Thymus (tissue), 14 donors: ENCODE measurements at places on chromosomes 7 and 10.

GRCh38 chr10:93548376-93549071 is 17.9 kb upstream of the FFAR4 start:
- no peak for DNase-seq

DNA sequence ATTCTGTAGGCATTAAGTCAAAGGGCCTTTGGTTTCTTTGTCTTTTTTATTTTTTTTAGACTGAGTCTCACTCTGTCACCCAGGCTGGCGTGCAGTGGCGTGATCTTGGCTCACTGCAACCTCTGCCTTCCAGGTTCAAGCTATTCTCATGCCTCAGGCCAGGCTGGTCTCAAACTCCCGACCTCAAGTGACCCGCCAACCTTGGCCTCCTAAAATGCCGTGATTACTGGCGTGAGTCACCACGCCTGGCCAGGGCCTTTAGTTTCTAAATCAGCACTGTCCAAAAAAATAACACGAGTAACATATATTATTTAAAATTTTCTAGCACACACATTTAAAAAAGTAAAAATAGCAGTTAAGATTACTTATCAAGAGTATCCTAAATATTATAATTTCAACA is 11.1 kb upstream of the ACSL5 start:
- no peak for DNase-seq

- DNase-seq, result no peak
Observed at GRCh38 chr10:94103801-94104221, 110.1 kb downstream of the PLCE1 start.

- no peak for DNase-seq
Observed at GRCh38 chr7:22582863-22583622, 83.1 kb upstream of the STEAP1B start.

GRCh38 chr7:12291870-12292269 is 80.8 kb downstream of the TMEM106B start:
- DNase-seq, result no peak

DNA sequence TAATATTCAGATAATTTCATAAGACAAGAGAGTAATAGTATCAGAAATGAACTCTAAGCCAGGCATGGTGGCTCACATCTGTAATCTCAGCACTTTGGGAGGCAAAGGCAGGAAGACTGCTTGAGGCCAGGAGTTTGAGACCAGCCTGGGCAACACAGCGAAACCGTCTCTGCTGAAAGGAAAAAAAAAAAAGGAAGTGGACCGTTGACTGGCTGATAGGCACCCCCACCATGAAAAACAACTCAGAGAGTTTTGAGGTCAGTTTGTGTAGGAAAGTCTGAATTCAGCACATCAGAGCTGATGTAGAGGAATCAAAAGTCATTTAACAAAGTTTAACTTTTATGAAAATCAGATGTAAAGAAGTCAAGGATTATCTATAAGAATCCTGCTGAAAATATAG is 63.2 kb upstream of the AMPH start:
- no peak for DNase-seq

DNA sequence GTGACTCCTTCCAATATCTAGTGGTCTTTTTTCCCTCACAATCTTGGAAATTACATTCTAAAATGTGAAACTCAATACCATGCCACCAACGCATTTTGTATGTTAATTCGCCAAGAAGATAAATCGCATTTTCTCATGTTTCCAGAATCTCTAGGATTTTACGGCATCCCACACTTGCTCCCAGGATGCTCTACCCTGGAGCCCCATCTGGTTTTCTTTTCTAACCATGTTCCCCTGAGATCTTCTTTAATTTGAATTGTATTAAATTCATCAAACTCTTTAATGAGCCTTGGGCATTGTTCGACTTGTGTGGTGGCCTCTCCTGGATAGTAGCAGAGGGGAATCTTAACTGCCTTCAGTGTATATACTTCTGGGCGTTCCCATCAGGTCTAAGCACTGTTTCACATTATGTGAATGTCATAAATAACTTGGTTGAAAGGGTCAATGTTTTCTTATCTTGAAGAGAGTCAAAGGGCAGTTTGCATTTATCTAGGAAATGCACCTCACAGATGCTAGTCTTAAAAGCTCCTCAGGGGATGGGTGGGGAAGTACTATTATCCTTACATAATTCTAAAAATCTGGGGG is 169.1 kb upstream of the MEOX2 start:
- DNase-seq, result no peak

DNA sequence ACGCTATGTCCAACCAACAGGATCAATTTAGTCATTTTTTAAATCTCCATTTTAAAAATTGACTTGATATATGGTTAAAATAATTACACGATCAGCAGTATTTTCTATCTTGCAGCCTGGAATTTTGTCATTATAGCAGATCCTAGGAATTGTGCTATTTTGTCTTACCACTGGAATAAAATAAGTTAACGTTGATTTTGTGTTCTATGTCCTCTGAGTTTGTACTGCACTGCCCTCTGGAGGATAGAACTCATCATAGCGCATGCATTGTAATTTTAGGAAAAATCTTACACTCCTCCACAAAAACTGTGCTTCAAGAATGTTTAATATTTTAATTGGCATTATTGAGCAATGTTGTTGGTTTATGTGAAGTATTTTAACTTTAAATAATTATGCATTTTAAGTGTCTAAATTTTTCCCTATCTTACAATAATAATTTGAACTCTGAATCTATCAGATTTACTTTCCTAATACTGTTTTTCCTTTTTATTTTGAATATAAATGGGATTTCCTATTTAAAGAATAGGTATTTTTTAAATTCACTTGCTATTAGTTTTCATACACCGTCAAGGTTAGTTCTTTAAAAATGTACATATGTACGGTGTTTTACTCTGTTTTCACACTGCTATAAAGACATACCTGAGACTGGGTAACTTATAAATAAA is 220.1 kb downstream of the PPP1R3A start:
- no peak for DNase-seq

GRCh38 chr7:108375668-108376067 is 80.6 kb downstream of the NRCAM start:
- no peak for DNase-seq

DNA sequence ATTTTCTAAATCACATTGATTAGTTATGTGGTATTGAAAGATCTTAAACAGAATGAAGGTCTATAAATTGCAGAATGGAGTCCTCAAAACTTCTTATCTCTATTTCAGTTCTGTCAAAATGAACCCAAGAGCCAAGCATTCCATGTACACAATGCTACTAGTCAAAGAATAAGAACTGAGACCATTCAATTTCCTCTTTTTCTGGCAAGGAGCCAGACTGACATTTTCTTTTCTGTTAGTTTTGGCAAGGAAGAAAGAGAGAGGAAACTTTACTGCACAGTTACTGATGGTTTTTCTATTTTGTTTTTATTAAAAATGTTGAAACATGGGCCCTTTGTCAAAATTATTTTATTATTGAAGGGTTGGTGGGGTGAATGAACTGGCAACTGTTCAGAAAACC is 181.8 kb upstream of the FERD3L start:
- no peak for DNase-seq

DNA sequence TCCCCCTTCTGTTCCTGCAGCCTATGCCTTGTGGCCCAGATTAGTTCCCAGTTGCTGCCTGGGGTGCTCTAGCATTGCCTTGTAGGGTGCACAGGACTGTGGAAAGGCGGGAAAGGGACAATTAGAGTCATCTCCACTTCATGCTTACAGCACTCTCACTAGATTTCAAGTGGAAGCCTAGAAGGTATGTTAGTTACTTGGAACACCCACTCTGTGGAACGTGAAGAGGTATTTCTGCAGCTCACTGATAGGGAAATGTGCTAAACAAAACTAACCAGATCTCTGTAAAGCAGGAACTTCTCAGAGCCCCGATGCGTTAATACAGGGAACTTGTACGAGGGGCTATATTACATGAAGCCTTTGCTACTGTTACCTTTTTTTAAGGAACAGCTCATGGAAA is 19.4 kb downstream of the STMP1 start:
- DNase-seq, result no peak

DNA sequence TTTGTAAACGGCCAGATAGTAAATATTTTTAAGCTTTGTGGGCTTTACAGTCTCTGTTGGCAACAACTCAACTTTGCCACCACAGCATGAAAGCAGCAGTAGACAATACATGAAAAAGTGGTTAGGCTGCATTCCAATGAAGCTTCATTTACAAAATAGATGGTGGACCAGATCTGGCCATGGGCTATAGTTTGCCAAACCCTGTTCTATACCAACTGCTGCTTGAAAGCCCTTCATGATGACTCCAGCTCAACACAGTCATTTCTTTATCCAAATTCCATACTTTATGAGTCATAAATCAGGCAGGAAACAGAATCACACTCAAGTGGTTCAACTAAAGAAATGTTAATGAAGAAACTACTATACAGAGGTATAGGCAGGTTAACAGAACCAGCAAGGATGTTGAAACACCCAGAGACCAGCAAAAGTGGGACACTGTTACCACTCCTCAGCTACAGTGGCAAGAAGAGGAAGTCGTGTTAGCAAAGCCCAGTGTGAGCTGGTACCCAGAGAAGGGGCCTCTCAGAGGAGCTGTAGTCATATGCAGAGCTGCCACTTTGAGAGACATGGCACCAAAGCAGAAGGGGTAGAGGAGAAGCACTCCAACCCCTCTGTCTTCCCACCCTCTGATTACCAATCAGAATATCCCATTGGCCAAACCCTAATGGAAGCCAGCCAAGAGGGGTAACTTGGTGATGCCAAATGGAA is 72.5 kb downstream of the PRLHR start:
- no peak for DNase-seq

DNA sequence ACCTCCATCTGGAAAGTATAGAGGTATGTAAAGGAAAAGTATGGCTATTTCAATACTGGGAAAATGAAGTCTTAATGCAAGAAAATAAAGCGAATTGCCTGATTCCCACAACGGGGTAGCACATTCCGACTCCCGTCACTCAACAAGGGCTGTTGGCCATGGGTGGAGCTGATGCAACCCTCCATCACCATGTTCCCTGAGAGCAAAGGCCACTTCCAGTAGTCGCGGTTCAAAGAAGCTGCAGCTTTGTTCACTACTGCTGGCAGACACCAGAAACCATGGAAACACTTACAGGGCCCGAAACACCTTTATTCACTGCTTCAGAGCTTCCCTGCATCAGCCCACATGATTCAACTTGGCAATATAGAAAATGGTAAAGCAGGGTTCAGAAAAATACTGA is 44.0 kb downstream of the TMEM26 start:
- no peak for DNase-seq

DNA sequence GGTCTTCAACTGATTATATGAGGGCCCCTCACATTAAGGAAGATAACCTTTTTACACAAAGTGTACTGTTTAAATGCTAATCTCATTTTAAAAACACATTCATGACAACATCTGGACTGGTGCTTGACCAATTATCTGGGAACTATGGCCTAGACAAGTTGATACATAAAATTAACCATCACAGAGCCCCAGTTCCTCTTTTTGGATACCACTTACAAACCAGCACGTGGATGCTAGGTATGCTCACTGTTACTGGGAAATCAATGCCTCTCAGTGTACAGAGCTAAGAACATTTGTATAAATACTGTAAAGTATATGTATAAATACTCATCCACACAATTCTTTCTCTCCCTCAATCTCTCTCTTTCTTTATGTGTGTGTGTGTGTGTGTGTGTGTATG is 1217.8 kb upstream of the LRRTM3 start:
- DNase-seq, result no peak

- DNase-seq, result peak; percentile 33
Observed at GRCh38 chr7:73451780-73452398, 18.3 kb downstream of the FZD9 start.

- no peak for DNase-seq
Observed at GRCh38 chr10:71048971-71049615, 160.7 kb upstream of the PCBD1 start.

DNA sequence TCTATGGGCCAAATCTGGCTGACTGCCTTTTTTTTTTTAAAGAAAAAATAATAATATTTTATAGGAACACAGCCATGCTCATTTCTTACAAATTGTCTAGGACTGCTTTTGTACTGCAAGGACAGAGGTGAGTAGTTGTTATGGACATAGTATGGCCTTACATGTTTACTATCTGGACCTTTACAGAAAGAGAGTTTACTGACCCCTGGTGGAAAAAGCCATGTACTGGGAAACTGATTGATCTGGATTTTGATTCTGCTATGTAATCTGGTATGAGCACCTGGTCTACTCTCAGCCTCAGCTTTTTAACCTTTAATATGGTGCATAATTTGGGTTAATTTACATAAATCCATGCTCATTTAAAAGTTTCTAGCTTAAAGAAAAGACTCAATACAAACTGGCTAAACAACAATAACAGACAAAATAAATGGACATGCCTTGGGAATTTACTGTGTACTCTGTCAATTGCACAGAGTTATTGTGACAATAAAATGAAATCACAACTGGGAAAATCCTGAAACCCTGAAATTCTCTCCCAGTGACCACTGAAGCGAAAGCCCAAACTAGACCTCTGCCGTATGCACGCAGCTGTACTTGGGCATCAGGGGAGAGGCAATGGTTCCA is 260.7 kb downstream of the BMPER start:
- no peak for DNase-seq

DNA sequence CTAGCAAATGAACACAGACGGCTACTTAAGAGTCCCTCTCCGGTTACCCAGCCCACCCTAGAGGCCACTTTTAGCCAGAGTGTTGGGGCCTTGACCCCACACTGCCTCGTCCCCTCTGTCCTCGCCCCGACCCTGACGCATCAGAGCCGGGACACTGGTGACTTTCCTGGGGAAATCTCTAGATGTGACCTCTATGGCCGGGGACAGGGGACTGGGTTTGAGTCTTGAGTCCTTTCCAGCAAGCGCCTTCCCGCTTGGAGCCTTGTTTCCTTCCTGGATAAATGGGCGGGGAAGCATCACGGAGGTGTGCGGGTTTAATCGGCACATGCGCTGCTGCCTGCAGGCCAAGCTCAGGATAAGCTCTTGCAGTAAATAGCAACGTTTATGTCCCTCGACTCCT is 40.7 kb downstream of the NPTX2 start:
- DNase-seq, result no peak

- DNase-seq, result no peak
Observed at GRCh38 chr7:108598153-108598552, 28.5 kb downstream of the DNAJB9 start.

- no peak for DNase-seq
Observed at GRCh38 chr7:155656891-155657290, 12.4 kb downstream of the RBM33 start.

- no peak for DNase-seq
Observed at GRCh38 chr7:112097524-112097923, 108.7 kb downstream of the DOCK4 start.

DNA sequence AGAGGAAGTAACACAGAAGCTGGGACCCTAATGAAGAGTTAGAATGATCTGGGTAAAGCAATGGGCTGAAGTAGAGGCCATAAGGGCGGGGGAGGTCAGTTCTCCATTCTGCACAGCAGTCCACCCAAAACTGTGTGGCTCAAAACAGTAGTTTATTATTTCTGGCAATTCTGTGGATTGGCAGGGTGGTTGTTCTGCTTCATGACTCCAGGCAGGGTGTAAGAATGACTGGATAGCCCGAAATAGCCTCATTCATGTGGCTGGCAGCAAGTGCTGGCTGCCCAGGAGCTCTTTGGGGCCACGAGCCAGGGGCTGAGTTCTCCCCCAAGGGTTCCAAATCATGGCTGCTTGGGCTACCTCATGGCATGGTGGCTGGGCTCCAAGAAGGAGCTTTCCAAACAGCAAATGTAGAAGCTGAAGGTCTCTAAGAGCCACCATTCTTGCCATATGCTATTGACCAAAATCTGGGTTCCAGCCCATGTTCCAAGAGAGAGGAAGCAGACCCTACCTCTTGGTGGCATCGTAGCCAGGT is 315.1 kb upstream of the C7orf33 start:
- no peak for DNase-seq

- DNase-seq, result no peak
Observed at GRCh38 chr7:11620406-11621253, 211.4 kb downstream of the THSD7A start.
